Caki2 (cell line): ENCODE measurements at places on chromosomes 6 and 20.

DNA sequence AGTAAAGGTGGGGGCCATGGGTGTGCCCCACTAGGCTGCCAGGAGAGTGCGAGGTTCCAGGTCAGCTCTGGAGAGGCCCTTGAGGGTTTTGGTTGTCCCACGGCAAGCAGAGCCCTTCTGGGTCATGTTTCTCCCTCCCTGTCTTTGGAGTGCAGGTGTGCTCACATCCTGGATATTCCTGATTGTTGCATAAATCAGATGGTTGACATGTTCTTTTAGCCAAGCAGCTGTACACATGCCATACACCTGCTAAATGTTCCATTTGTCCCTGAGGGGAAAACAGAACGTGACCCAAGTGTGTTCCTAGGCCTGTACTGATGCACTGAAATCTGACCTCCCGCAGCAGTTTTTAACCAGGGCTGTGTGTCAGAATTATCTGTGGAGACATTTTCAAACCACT lies 77.5 kb upstream of the BEND3 start:
- no peak for DNase-seq

DNA sequence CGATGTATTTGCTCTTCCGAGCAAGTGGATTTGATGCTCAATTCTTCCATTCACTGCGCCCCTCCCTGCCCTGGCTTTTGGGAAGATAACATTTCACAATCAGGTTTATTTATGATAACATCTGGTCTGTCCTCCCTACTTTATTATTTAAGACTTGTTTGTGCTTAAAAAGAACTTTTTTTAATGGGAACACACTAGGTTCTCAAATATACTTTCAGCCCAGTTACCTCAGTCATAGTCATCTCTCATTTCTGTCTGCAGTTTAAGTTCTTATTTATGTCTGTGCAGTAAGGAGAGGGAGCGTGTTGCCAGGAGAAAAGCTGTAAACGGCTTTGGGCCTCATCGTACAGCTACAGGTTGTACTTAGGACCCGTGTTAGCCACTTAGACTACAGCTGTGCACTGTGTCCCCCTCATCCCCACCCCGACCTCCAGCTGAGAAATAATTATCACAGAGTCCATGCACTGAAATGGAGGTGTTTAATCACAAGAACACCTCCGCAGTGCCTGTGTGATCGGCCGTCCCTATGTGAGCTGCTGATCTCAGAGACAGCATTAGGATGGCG lies 99.3 kb downstream of the RPP40 start:
- no peak for DNase-seq

DNA sequence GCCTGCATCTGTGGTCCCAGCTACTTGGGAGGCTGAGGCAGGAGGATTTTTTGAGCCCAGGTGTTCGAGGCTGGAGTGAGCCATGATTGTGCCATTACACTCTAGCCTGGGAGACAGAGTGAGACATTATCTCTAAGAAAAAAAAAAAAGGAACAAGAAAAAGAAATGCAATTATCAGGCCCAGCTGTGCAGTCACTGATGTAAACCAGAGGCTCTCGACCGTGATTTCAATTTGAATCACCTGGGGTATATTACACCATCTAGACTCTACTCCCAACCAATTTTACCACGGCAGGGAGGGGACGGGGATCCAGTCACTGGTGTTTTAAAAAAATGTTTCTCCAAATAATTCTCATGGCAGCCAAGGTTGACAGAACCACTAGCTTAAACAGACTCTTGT lies 48.8 kb upstream of the NKX2-2 start:
- no peak for DNase-seq

DNA sequence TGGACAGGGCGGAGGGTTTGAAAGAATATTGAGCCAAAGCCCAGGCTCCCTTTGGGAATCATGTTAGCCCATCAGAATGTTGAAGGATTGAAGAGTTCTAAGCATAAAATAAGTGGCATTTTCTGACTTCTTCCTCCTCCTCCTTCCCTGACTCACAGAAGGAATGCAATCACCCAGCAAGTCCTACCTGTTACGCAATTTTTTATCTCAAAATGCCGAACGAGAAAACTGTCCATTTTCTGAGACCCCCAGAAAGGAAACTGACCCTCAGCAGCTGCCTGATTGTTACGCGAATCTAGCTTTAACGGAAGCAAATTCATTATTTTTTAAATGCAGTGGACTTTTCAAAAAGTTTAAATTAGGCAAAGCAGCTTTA lies 4.7 kb upstream of the DNAJC5 start:
- DNase-seq, result no peak

DNA sequence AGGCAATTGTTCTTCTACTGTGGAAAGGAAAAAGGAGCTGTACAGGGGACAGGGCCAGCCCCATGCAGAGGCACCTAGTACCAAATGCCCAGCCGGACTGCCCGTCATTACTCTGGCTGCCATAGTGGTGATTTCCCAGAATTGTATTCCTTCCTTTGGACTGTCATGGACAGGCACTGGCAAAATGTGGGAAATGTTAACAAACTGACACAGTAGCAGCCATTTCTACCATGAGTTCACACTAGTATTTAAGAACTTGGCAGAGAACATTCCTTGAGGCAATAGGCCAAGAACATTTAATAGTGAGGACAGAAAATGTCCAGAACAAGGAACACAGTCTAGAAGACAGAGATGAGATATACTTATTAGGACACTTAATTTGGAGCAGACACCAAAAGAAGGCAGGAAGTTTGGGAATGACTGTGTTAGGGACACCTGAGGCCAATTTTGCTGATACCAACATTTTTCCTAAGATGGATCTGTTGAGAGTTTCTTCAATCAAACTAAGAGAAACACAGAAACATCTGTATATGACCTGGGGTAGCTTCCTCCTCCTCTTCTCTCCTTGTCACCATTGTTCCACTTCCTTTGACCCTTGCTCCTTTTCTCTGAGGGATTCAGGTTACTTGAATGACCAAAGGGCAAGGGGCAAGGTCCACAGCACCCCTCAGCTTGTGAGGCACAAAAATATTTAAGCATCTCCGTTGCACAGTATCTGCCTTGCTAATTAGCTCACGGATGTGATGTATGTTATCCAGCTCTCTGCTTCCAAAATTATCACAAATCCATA lies 14.9 kb downstream of the ADTRP start:
- no peak for DNase-seq

DNA sequence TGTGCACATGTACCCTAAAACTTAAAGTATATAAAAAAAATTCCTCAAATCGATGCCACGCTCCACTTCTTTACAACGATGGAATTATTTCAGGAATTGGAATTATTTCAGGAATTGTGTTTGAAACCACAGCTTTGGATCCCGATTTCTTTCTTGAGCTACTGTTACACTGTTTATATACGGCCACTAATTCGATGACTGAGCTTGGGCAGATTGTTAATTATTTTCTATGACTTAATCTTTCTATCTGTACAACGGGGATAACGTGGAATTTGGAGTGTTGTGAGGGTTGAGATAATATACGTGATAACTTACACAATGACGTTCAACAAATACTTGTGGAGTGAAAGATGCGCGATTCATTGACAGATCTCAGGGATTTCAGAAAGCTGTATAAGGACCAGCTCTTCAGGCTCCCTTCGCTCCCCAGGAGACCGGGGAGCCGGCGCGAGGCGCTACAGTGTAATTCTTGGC lies 171.3 kb downstream of the SLC16A10 start:
- DNase-seq, result no peak

- DNase-seq, result no peak
Measured at GRCh38 chr20:48928832-48929725, 7.6 kb downstream of the ARFGEF2 start.

GRCh38 chr6:34066218-34066571 lies 79.7 kb downstream of the GRM4 start:
- DNase-seq, result no peak

GRCh38 chr6:40816601-40817000 lies 222.4 kb downstream of the UNC5CL start:
- no peak for DNase-seq

- DNase-seq, result peak; percentile 45
Measured at GRCh38 chr20:44780226-44780625, 30.1 kb downstream of the RIMS4 start.

DNA sequence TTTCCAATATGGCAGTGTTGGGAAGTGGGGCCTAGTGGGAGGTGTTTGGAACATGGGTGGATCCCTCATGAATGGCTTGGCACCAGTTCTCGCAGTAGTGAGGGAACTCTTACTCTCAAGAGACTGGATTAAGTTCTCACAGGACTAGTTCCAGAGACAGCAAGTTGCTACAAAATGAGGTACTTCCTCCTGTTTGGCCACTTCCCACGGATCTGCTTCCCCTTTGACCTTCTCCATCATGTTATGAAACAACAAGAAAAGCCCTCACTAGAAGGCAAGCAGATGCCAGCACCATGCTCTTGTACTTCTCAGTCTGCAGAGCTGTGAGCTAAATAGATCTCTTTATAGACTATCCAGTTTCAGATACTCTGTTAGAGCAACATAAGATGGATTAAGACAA lies 3.1 kb downstream of the RSPH3 start:
- no peak for DNase-seq

DNA sequence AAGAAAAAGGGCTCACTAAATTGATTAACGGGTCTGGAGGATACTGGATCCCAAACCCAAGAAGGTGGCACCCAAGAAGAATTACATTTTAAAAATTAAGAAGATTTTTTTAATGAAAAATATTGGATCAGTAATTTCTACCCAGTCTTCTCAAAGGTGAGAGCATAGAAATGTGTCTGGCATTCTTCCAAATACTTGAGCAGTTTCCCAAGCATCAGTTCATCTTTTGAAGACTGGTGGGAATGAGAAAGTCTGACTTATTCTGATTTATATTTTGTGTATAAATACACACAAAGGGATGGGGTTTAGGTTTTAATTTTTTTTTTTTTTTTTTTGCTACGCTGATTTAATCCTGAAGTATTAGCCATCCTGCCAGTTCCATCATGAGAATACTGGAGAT lies 3.3 kb downstream of the MGME1 start:
- no peak for DNase-seq

GRCh38 chr20:54648421-54649142 lies 173.2 kb downstream of the DOK5 start:
- DNase-seq, result no peak

- no peak for DNase-seq
Measured at GRCh38 chr6:96907498-96907897, 9.8 kb upstream of the NDUFAF4 start.

DNA sequence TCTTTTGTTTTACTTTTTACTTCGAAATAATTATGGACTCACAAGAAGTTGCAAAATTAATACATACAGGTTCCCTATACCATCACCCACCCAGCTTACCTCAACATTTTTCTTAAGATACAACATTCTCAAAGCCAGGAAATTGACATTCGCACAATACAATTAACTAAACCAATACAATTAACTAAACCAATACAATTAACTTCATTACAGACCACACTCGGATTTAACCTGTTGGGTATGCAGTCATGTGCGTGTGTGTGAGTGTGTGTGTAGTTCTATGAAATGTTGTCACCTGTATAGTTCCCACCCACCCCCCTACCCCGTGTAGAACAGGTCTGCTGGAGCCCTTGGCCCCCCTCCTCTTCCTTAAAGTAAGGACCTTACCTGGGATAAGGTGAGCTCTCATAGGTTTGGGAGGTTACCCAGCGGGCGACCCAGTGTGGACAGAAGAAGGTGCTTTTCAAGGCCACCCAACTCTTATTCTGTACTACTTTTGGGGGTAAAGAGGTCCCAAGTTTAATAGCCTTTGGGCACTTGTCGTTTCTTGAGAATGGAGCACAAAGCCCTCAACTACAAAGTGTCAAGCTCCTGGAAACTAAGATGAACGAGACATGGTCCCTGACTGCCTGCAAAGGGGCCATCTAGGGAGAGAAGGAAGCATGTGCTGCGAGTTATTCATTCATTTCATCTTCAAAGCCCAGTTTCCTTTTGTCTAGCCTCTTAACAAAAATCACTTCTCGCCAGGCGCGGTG lies 544 bp upstream of the STK38 start:
- no peak for DNase-seq

- DNase-seq, result no peak
Measured at GRCh38 chr6:167113047-167113754, 9.7 kb upstream of the CCR6 start.

DNA sequence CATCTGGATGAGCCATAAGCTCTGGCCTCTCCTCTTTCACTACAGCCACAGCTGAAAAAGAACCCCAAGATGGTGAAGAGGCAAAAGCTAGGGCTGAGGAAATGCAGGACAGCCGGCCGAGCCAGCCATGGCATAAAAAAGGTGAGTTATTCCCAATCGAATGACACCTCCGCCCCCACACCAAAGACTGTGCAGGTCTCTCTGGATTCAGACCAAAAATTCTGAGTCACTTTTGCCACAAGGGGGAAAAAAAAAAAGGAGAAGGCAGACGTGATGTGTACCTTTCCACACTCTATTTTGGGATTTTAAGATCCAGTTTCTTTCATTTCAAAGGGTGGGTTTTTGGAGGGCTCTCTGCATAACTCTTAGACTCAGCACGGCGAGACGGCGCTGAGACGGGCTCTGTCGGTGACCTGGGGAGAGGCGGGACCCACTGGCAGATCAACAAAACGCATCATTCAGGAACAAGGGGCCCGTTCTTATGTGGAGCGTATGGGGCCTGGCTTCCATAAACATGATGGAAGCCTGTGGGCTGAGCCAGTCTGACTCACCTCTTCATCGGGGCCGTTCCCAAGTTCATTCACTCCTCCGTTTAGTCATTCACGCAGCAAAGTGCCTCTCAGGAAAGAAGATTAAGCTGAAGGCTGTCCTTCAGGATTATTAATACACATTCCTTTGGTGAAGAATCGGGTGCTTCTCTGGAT lies 54.8 kb downstream of the NFATC2 start:
- peak; percentile 90 for DNase-seq

DNA sequence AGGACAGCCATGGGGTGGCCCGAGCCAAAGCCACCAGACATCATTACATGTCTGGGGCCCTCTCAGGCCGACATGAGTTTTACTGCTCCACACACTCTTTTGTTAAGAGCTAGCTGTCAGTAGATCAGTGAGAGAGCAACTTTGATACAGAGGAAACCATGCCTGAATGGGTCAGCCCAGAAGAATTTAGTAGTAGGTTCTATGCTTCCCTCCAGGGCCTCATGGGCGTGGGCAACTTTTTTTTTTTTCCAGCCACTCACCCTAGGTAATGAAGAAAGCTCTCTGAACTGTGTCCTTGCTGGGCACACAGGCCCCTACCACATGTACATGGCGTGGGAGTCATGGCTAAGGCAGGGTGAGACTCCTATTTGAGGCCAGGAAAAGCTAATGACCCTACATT lies 38.8 kb downstream of the HLA-F start:
- DNase-seq, result peak; percentile 58

GRCh38 chr6:128870746-128871145 lies 12.2 kb upstream of the LAMA2 start:
- no peak for DNase-seq

- DNase-seq, result no peak
Measured at GRCh38 chr20:54011346-54011745, 59.0 kb downstream of the BCAS1 start.

GRCh38 chr6:63732336-63732735 lies 96.7 kb downstream of the PHF3 start:
- no peak for DNase-seq
